ENCODE measurements at places on chromosomes 1 and 21. TPM values are rescaled to one million over a fixed set of nuclear protein-coding genes. Genes with fewer than 3 reads are reported as not detected.
A peak's percentile ranks its signal among the peaks of the same experiment; 100 is the strongest.

DNA sequence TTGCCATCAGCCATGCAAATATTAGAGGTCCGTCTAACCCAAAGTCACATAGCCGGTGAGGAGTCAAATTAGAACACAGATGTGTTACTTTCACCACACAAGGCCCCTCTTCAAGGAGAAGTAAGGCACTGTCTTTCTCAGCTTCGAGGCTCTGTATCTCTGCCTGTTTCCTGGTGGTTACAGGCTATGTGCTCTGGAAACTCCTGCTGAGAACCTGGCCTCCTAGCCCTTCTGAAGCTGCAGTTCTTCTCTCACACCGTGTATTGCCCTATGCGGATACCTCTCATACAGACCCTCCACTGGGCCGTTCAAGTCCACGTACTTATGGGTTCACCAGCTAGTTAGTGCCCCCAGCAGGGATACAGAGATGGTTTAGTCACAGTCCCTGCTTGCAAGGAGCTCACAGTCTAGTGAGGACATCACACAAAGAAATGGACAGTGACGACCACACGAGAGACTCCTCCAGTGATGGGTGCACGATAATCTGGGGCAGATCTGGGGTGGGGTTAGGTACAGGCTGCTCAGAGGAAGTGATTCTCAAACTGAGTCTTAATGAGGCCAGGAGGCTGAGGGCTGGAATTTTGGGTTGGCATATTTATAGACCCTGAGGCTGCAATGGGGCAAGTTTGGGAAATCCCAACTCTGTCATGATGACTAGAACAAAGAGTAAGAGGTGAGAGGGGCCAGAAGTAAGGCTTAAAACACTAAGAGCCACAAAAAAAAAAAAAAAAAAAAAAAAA lies 22.8 kb upstream of the ELOA start:
- H3K27me3 ChIP-seq: no peaks in the 10 kb centered on the region
- H3K36me3 ChIP-seq: no peaks in the 10 kb centered on the region
- no peak for DNase-seq
- H3K4me3 ChIP-seq: no peak overlapping the region
- peaks cover 4% of the 10 kb centered on the region for H3K4me1 ChIP-seq

Gene FCAMR
- 0.59 TPM for total RNA-seq

DNA sequence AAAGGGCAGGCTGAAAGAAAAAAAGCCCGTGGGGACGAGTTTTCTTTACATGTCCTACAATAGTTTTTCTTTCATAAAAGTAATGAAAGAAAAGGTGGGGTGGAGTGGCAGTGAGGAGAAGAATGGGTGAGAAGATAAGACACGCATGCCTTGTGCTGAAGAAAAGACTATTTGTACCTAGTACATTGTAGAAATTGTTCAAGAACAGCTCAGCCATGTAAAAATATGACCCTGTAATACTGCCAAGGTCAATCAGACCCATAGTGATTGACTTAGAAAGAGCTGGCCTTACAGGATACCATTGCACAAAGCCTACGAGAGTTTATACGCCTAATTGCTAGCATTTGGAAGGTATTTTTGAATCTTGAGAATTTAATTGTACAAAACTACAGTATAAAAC lies 126.0 kb upstream of the NRIP1 start:
- no peak for DNase-seq
- H3K27me3 ChIP-seq: no peaks in the 10 kb centered on the region
- H3K4me1 ChIP-seq: peaks cover 10% of the 10 kb centered on the region
- H3K27ac ChIP-seq: no peak overlapping the region
- no peaks in the 10 kb centered on the region for H3K36me3 ChIP-seq

DNA sequence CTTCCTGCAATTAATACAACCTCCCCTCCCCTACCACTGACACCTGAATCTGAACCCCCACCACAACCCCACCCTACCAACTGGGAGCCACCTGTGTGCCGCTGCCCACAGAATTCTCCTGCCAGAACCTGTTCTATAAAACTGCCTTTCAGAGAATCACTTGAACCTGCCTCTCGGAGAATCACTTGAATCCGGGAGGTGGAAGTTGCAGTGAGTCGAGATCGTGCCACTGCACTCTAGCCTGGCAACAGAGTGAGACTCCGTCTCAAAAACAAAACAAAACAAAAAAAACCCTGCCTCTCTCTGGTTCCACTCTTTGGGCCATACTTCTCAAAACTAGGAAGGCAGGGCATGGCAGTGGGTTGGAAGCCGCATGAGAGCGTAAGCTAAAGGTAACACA lies 5.7 kb downstream of the URB1 start:
- H3K4me3 ChIP-seq: no peak overlapping the region
- peaks cover 10% of the 10 kb centered on the region for H3K4me1 ChIP-seq
- H3K36me3 ChIP-seq: peaks cover 2% of the 10 kb centered on the region
- DNase-seq: no peak
- no peak overlapping the region for H3K27ac ChIP-seq
- H3K27me3 ChIP-seq: no peaks in the 10 kb centered on the region

Gene DTL
- total RNA-seq: 17.9 TPM

DNA sequence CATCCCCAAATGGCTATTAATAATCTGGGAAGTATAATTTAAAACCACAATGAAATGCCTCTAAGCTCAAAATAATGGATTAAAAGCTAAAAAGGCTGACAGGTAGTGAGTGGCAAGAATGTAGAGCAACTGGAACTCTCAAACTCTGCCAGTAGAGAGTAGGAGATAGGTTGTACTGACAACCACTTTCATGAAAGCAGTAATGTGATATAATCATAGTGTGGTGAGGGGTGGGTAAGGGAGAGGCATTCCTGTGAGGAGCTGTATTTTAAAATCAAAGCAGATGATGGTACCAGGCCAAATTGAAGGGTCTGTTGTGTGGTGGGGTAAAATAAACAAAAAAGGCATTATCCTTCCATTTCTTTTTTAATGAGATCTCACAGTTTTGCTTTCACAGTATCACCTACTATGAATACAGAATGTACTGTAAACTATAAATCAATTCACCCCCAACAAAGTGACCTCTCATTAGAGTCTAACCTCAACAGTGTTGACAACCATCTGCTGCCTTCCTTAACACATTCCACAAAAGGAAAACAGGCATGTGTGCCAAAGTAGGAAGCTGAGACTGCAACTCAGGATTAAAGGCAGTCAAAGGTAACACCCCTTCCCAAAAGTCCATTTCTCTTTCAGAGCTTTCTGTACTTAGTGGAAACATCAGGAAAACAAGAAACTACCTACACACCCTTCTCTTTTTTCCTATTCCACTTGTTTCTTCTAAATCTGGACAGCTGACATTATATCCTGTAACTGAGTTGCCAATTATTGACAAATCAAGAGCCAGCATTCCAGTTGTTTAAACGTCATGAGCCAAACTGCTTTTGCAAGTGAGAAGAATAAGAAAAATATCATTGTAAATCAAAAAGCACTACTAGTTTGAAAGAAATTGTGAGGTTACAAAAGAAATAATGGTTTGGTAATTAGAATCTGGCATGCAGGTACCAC lies 130.8 kb downstream of the FAF1 start:
- H3K27ac ChIP-seq: no peak overlapping the region
- H3K4me3 ChIP-seq: no peak overlapping the region
- DNase-seq: no peak
- peaks cover 10% of the 10 kb centered on the region for H3K4me1 ChIP-seq

- H3K36me3 ChIP-seq: no peaks in the 10 kb centered on the region
- no peak overlapping the region for H3K4me3 ChIP-seq
- no peaks in the 10 kb centered on the region for H3K27me3 ChIP-seq
- peaks cover 3% of the 10 kb centered on the region for H3K4me1 ChIP-seq
These were observed 17.5 kb downstream of the ADGRB2 start for GRCh38 chr1:31746687-31747086.

GRCh38 chr21:38170283-38170682 lies 86.5 kb upstream of the KCNJ15 start:
- H3K4me1 ChIP-seq: no peaks in the 10 kb centered on the region
- no peaks in the 10 kb centered on the region for H3K27me3 ChIP-seq
- no peak overlapping the region for H3K4me3 ChIP-seq
- no peak for DNase-seq
- no peak overlapping the region for H3K27ac ChIP-seq

GRCh38 chr1:234315091-234315541 lies 58.1 kb upstream of the COA6 start:
- H3K4me3 ChIP-seq: no peak overlapping the region
- H3K27ac ChIP-seq: no peak overlapping the region
- H3K4me1 ChIP-seq: peaks cover 9% of the 10 kb centered on the region
- no peak for DNase-seq
- H3K27me3 ChIP-seq: no peaks in the 10 kb centered on the region
- H3K36me3 ChIP-seq: no peaks in the 10 kb centered on the region

Gene ADCY10
- total RNA-seq: 0.89 TPM

DNA sequence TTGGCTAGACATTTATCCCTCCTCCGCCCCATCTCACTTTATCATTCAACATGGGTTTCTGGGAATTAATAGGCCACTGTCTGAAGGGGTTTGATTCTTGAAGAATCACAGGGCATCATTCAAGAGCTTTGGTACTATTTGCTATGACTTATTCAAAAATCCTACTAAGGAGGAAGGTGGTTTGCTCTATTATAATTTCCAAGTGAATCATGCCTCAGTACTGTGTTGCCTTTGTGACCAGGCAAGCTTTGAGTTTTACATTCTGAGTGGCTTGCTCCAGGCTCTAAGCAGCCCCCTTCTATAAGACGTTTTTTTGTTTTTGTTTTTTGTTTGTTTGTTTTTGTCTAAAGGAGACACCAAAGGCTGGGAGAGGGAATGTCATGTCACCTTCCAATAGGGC lies 2.6 kb downstream of the C1orf21 start:
- H3K36me3 ChIP-seq: no peaks in the 10 kb centered on the region
- H3K27ac ChIP-seq: no peak overlapping the region
- no peak for DNase-seq
- H3K4me1 ChIP-seq: no peaks in the 10 kb centered on the region

DNA sequence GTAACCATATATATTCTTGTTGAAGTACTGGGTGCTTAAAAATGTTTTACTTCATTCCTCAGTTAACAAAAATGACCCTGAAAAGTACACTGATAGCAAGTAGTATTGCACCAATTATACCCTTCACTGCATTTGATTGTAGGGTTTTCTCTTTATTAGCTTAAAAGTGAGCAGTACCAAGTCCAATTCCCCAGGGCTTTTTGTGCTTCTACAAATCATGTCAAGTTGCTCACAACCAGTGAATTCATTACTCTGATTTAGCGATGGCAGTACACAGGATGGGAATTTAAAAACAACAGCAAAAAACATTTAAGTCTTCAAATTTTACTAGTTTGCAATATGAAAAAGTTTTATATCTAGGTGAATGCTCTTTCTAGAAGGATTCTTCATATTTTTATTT lies 436.4 kb downstream of the PTBP2 start:
- H3K36me3 ChIP-seq: no peaks in the 10 kb centered on the region
- no peaks in the 10 kb centered on the region for H3K27me3 ChIP-seq
- no peak overlapping the region for H3K27ac ChIP-seq
- no peaks in the 10 kb centered on the region for H3K4me1 ChIP-seq

DNA sequence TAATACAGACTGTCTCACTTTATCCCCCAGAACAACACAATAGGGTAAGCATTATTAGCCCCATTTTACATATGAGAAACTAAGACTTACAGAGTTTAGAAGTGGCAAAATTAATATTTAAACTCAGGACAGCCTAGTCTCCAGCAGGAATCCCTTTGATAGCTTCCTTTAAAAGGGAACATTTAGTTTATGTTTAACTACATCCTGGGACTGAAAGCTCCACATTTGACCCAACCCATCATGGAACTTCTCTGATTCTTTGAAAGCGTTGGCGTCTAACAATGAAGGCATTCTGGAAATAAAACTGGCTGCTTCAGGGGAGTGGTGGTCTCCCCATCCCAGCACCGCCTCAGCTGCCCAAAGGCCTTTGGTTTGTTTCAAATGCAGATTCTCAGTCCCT lies 250.6 kb upstream of the NFIA start:
- no peak overlapping the region for H3K27ac ChIP-seq
- H3K4me3 ChIP-seq: no peak overlapping the region
- no peak for DNase-seq
- no peaks in the 10 kb centered on the region for H3K27me3 ChIP-seq

GRCh38 chr1:39426346-39426745 lies 65.1 kb upstream of the BMP8A start:
- no peak for DNase-seq
- no peaks in the 10 kb centered on the region for H3K4me1 ChIP-seq
- H3K27me3 ChIP-seq: no peaks in the 10 kb centered on the region
- H3K4me3 ChIP-seq: no peak overlapping the region
- peaks cover 36% of the 10 kb centered on the region for H3K36me3 ChIP-seq
- H3K27ac ChIP-seq: no peak overlapping the region

Gene CBR3
- total RNA-seq: 0.33 TPM

Gene ZBTB21
- 3.1 TPM for total RNA-seq

Gene SLAMF1
- 1.1 TPM for total RNA-seq

GRCh38 chr1:226525750-226526149 lies 22.8 kb upstream of the STUM start:
- no peaks in the 10 kb centered on the region for H3K27me3 ChIP-seq
- no peaks in the 10 kb centered on the region for H3K4me1 ChIP-seq
- no peak for DNase-seq
- H3K27ac ChIP-seq: no peak overlapping the region
- H3K4me3 ChIP-seq: no peak overlapping the region

DNA sequence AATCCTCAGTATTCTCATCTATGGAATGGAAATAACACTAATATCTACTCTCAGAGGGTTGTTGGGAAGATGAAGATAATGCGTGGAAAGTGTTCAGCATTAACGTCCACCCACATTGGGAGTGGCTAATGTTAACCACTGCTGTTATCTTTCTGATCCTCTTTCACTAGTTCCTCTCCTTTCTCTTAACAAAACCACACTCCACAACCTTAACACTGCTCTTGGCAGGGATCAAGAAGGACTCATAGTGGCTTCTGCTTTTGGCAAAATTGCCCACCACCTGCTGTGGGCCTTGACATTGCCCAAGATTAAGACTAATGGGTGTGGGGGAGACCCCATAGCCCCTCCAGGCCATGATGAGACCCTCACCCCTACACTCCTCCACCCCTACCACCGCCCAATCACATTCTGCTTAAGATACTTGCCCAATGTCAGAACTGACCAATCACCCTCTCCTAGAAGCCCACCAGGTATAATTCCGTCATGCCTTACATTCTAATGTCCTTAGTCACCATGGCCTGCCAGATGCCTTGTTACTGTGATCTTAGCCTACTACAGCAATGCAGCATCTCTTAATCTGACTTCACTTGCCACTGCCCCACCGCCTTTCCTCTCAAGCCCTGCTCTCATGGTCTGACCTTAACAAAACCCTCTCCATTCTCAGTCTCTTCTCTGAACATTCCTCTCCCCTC lies 27.1 kb downstream of the DHCR24 start:
- peaks cover under 1% of the 10 kb centered on the region for H3K36me3 ChIP-seq
- no peaks in the 10 kb centered on the region for H3K27me3 ChIP-seq
- H3K4me1 ChIP-seq: peaks cover 27% of the 10 kb centered on the region
- DNase-seq: no peak
- peak overlapping the region; percentile 1 for H3K27ac ChIP-seq
- H3K4me3 ChIP-seq: no peak overlapping the region

Gene KRTAP12-2
- not detected for total RNA-seq

DNA sequence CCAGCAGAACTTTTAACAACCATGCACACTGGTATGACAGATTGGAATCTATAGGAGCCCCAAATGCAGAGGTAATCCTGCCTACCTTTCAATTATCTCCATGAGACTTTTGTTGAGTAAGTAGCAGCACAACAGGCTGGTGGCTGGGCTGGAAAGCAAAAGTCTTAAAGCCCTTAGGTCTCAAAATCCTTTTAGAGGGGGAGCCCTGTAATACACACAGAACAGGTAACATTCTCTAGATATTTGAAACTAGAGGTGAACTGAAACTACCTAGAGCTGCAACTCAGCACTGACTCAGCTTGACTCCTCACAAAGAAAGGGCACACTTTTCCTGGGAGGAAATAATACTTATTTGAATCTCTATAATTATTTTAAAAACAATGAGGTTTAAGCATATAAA lies 71.5 kb downstream of the CLCA4 start:
- no peaks in the 10 kb centered on the region for H3K4me1 ChIP-seq
- no peak overlapping the region for H3K4me3 ChIP-seq
- H3K27ac ChIP-seq: no peak overlapping the region
